ENCODE measurements at places on chromosomes 4 and X. TPM values are rescaled to one million over a fixed set of nuclear protein-coding genes. Genes with fewer than 3 reads are reported as not detected.

Gene CHST7
- polyA plus RNA-seq: 8.9 TPM

Gene UGT2B17
- polyA plus RNA-seq: not detected

Gene AWAT2
- not detected for polyA plus RNA-seq

Gene MCUB
- polyA plus RNA-seq: 59.9 TPM

- DNase-seq: no peak
Measured at GRCh38 chr4:150268444-150268843, 190.2 kb downstream of the DCLK2 start.

DNA sequence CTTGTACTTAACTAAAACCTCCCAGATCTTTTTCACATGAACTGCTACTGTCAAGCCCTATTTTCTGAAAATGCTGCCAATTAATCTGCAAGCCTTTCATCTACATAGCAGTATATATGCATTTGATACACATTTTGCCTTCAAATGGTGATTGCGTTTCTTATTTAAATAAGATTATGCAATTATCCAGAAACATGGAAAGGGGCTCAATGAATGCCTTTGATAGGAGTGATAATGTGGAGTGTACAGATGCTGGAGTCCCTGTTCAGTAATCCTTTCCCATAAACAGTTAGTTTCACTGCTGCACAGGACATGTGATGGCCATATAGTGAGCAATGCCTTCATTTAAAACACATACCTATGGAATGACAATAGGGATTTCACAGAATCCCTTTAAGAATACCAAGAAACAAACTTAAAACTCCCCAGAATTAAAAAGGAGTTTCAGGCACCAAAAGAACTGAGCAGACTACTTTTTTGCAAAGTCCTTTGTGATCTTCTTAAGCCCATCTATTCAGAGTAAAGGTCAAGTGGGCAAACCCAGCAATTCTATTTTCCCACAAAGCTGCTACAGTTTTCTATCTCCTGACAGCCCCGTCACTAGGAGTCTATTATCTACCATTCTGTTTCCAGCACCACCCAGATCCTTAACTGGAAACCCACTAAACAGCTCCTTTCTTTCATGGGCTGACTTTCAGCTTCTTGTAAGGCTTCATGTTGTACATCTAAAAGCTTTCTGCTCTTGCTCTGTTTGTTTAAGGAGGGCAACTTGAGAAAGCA is 120.3 kb downstream of the UNC5C start:
- DNase-seq: no peak

DNA sequence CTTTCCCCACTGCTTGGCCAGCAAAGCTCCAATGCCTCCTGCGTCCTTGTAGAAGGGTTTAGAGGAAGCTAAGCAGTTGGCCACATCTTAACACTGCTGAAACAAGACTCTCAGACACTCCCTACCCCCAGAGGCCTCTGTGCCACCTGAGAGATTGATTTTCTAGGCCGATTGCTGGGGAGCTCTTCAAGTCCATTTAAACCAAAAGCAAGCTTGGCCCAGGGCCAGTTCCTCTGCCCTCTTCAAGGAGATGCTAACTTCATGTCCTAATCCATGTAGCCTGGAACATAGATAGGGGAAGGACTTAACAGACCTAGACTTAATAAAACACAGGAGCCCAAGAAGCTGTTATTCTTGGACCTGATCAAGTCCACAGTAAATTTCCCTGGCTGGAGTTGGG is 27.2 kb upstream of the FMR1NB start:
- no peak for DNase-seq

Gene FAM3A
- polyA plus RNA-seq: 17.9 TPM

DNA sequence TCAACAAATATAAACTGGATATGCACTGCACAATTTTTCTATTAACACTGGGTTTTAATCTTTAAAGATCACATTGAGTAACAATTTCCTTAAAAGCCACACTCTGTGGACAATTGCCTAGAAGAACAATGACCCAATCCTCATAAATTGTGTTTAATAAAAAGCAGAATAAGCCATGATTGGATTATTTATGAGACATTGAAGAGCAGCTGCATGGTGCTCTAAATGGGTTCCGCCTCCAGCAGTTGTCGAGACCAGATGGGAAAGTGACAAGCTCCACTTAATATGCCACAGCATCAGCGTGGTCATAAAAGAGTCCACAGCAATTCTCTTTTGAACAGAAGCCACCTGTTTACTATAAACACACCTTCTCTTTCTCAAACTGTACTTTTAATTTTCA is 635.2 kb upstream of the FRG1 start:
- no peak for DNase-seq

Gene DGKK
- not detected for polyA plus RNA-seq

Gene CXCL1
- not detected for polyA plus RNA-seq

GRCh38 chr4:142698552-142698951 is 147.5 kb downstream of the INPP4B start:
- DNase-seq: no peak

Gene ZNF630
- polyA plus RNA-seq: 1.5 TPM

Gene ZNF157
- not detected for polyA plus RNA-seq

DNA sequence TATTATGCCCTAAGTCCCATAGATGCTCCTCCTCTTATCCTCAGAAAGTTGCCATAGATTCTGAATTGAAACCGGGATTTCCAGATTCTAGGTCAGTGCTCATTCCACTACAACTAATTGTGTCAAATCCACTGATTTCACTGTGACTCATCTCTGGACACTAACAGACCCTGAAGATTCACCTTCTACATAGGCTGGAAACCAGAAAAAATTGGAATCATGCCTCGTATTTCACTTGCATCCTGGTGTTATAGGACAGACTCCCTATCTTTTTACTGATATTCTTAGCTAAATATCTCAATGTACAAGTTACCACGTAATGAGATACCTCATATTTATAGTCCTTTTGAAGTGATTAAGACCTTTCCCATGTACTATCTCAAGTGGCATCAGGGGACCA is 36.7 kb downstream of the CLNK start:
- DNase-seq: no peak

All from GM12878 (cell line).